Activated T-helper 1 cell treated with anti-CD3 and anti-CD28 coated beads, Interleukin-2, amount 50 U/mL, for 16 hours (primary cell): ENCODE measurements at places on chromosomes 3 and 15.

- no peak for DNase-seq
These were observed 7.7 kb downstream of the CRABP1 start for GRCh38 chr15:78347586-78348543.

GRCh38 chr15:94265009-94265408, 33.6 kb downstream of the MCTP2 start:
- DNase-seq: no peak

DNA sequence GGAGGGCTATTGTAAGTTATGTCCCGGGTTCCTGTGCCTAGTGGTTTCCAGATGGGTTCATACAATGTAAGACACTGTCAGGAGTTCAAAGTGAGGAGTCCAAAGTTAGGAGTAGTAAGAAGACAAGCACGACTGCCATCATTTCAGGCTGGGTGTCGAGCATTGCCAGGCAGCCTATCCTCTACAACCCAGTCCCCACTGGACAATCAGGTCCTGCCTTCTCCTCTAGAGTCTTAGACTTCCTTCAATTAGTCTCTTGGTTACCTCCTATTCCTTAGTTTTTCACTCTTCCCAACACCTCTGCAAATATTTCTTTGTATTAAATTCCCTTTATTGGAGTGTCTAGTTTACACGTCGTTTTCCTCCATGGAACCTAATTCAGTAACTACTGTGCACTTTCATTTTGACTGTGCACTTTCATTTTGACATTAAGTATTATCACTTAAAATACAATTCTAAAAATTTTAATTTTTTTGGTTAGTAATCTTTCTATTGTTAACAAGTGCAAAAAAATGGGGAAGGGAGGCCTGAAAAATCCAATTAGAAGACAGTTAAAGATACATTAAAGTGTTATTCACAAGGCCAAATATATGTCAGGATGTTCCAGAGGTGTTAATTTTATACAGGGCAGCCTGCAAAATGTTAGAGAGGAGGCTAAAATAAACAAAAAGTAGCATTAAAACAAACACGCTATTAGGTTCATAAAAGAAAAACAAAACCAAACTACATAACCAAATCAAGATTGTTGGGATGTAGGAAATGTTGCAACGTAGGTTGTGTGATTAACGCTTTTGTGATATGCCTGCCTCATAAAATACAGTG, 155.3 kb downstream of the TBL1XR1 start:
- no peak for DNase-seq

- no peak for DNase-seq
These were observed 30.1 kb upstream of the SPTSSB start for GRCh38 chr3:161401389-161401788.

GRCh38 chr3:124467980-124468902, 262.0 kb upstream of the UMPS start:
- DNase-seq: no peak

- DNase-seq: no peak
These were observed 325.1 kb downstream of the SUCLG2 start for GRCh38 chr3:67329358-67329757.

- no peak for DNase-seq
These were observed 33.7 kb downstream of the ARMC8 start for GRCh38 chr3:138220788-138221187.

- no peak for DNase-seq
These were observed 94.8 kb downstream of the FLNB start for GRCh38 chr3:58102976-58103451.

GRCh38 chr15:78073046-78073787, 4.3 kb downstream of the TBC1D2B start:
- DNase-seq: no peak
